ENCODE measurements at places on chromosomes 3 and 15. TPM values are rescaled to one million over a fixed set of nuclear protein-coding genes. Genes with fewer than 3 reads are reported as not detected.

- no peak for DNase-seq
Observed at GRCh38 chr3:187974871-187975271, 179.1 kb upstream of the LPP start.

- DNase-seq = no peak
Observed at GRCh38 chr15:66714543-66714981, 12.5 kb downstream of the SMAD6 start.

- no peak for DNase-seq
Observed at GRCh38 chr15:87858651-87859050, 397.9 kb downstream of the NTRK3 start.

GRCh38 chr3:175257123-175257522 lies 398.0 kb downstream of the NAALADL2 start:
- no peak for DNase-seq

DNA sequence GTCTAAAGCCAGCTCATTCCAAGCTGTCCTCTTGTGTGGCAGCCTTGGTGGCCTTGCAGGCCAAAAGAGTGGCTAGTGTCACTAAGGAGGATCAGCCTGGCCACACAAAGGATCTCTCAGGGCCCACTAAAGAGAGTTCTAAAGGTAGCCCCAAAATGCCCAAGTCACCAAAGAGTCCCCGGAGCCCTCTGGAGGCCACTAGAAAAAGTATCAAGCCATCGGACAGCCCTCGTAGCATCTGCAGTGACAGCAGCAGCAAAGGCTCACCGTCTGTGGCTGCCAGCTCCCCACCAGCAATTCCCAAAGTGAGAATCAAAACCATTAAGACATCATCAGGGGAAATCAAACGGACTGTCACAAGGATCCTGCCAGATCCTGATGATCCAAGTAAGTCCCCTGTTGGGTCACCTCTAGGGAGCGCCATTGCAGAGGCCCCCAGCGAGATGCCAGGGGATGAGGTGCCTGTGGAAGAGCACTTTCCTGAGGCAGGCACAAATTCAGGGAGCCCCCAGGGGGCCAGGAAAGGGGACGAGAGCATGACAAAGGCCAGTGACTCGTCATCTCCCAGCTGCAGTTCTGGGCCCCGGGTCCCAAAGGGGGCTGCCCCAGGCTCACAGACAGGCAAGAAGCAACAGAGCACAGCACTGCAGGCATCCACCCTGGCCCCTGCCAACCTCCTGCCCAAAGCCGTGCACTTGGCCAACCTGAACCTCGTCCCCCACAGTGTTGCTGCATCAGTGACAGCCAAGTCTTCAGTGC lies 33.5 kb upstream of the ALPK3 start:
- no peak for DNase-seq

Gene HESX1
- 1.3 TPM for total RNA-seq

- DNase-seq = no peak
Observed at GRCh38 chr3:101868534-101869464, 19.5 kb downstream of the NFKBIZ start.

Gene CYP1A2
- total RNA-seq = not detected

DNA sequence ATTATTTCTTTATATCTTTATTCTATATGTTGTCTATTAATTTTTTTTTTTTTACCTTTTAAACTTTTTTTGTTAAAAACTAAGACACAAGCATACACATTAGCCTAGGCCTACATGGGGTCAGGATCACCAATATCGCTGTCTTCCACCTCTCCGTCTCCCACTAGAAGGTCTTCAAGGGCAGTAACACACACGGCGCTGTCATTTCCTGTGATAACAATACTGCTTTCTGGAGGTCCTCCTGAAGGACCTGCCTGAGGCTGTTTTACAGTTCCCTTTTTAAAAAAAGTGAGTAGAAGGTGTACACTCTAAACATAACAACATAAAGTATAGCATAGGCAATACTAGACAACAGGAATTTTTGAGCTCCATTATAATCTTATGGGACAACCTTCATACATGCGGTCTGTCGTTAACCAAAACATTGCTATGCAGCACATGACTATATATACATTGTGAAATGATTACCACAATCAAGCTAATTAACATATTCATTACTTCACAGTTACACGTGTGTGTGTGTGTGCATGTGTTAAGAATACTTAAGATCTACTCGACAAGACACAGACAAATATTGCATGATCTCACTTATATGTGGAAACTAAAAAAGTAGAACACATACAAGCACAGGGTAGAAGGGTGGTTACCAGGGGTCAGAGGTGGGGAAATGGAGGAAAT lies 20.8 kb downstream of the RAB6B start:
- DNase-seq = no peak

DNA sequence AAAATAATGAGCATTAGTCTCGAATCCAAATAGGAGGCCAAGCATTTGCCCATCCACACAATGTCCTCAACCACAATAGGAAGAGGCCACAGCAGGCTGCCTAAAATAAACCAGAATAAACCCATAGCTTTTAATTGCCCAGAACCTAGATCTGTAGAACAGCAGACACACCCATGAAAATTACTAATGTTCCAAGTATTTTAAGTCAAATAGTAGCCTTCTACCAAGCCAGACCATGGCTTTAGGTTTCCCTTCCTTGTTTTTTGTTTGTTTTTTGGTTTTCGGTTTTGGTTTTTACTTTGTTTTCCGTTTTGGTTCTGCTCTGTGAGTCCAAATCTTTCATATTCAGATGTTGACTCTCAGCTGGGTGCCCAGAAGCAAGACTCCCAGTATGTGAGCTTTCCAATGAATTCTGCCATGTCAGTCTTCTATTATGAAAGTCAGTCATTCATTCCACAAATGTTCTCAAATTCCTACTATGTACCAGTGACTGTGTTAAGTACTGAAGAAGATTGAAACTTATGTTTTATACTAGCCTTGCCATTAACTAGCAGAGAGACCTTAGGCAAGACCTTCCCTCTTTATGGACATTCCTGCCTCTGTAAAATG lies 57.8 kb upstream of the BOC start:
- no peak for DNase-seq

DNA sequence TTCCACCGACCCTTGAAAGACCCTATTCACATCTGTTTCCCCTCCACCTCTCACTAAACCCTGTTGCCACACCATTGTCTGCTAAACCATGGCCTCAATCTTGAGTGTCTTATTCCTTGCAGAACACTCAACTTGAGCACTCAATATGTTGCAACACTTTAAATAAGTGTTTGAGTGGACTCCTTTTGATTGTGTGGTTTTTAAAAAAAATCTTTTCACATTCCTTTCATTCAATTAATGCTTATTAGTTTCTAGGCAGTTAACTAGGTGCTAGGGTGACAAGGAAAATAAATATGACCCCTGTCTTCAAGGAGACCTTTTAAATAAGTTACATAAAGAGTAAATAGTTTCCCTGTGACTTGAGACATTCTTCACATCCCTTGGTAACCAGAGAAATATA lies 13.3 kb upstream of the HHLA2 start:
- no peak for DNase-seq

- peak; percentile 91 for DNase-seq
Observed at GRCh38 chr3:50320853-50321335, 1.7 kb downstream of the HYAL2 start.

Gene PARP15
- 0.08 TPM for total RNA-seq

DNA sequence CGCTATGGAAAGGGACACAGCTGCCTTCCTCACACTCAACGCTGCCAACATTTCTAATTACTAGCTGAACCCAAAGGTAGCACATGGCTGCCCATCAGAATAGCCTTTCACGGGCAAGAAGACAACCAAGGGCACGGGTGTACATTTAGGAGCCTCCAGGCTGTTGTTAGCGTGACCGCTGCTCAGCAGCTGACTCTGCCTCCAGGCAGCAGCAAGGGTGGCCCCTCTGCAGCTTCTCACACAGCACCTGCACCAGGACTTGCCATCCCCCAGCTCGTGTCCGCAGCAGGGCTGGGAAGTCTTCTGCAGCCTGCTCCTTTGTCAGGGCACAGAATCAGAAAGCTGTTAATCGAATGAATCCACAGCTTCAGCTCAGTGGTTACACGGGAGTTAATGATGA lies 146.8 kb downstream of the ADAMTS17 start:
- DNase-seq = no peak

Gene HMCES
- total RNA-seq = 25.8 TPM

Gene MRPS25
- 50.0 TPM for total RNA-seq

Gene CTDSPL
- 77.6 TPM for total RNA-seq

Gene C3orf70
- total RNA-seq = 5.0 TPM

- DNase-seq = no peak
Observed at GRCh38 chr3:48034000-48034516, 17.8 kb upstream of the MAP4 start.

- DNase-seq = no peak
Observed at GRCh38 chr3:120304616-120305015, 19.6 kb upstream of the GPR156 start.

DNA sequence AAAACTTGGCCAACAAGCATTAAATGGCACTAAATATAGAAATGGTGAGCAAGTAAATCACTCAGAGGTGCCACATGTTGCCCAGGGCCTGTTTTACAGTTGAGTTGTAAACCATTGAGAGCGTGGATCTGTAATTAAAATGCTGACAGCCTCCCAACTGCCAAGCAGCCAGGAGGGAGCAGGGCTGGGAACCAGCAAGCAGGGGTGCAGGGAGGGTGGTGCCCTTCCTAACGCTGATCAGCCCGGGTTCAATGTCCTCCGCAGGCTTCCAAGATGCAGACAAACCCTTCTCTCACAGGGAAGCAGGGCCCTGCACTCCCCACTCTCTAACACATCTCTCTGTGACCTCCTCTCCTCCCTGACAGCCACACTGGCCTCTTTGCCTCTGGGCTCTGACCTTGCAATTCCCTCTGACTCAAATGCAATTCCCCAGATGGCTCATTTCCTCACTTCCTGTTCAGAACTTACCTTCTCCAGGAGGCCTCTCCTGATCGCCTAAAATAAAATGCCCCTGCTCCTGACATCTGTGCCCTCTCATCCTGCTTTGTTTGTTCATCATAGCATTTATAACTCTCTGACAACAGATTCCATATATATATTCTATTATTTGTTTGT lies 40.0 kb downstream of the WNT7A start:
- no peak for DNase-seq

- DNase-seq = no peak
Observed at GRCh38 chr15:47724346-47724745, 7.0 kb downstream of the SEMA6D start.

DNA sequence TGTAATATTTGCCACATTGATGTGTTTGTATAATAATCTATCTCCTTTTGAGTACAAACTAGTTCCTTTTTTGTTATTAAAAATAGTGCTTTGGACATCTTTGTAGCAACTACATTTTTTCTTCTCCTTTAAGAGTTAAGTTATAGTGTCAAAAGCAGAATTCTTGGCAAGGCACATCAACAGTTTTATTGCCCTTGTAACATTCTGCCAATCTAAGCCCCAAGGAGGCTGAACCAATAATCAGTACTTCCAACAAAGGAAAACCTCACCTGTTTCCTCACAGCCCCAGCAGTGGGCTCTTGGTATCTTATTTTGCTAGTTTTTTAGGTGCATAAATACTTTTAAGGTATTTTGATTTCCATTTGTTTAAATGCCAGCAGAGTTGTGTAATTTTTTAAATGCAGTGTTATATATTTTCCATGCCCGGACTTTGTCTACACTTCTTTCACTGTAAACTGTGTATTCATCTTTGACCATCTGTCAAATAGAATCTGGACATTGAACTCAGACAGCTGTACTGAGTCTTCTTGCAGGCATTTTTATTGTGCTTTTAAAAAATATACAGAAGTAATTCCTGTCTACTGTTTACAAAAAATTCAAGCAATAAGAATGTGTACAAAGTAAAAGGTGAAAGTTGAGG lies 101.0 kb downstream of the MYLK start:
- no peak for DNase-seq

DNA sequence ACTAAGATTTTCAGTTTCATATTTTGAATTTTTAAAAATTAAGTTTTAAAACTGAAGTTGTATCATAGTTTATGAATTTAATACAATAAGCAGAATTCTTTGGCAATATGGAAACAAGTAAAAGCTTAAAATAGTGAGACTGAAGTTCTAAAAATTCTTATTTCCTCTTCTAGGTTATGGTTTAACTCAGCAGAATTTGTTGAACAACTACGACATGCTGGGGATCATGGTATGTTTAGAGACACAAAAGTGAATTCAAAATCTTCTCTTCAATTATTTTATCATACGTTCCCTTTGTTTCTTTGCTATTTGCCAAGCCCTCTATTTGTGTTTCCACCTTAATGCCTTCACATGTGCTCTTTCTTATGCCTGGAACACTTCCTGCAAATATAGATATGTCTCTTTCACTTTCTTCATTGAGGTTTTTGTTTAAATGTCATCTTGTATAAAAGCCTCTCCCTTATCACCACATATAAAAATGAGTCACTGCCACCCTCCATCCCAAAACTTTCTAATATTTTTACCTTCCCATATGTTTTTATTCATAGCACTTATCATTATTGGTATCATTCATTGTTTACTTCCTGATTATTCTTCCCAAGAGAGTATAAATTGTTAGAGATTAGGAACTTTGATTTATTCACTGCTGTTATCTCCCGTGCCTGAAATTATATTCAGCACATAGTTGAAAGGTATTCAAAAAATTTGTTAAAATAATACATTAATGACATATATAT lies 6.4 kb downstream of the SUCNR1 start:
- DNase-seq = no peak

Gene CPA3
- not detected for total RNA-seq

DNA sequence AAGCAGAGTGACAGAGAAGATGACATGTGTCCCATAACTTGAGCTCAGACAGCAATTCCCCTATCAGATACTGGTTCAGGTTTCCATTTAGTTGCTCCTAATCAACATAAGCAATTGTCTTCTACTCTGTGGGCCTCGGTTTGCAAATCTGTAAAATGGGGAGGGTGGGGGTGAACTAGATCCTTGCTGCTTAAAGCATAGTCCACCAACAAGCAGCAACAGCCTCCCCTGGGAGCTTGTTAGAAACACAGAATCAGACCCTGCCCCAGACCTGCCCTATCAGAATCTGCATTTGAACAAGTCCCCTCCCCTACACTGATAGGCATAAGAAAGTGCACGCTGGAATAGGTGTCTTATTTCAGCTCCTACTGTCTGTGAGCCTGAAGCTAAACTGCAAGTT lies 87.8 kb downstream of the CEMIP start:
- no peak for DNase-seq

Gene XIRP1
- total RNA-seq = not detected

DNA sequence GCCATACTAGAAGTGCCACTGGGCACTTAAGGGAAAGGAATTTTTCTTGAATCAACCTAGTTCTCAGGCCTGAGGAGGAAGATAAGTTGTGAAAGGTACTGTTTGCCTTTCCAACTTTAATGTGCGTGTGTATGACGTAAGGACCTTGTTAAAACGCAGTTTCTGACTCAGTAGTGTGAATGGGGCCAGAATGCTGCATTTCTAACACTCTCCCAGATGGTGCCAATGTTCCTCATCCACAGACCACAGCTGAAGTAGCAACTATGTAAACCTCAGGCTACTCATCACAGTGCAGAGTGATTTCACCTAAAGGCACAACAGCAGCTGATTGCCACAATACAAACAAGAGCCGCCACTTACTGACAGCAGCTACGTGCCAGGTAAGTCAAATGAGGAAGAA lies 103.6 kb downstream of the OTOL1 start:
- no peak for DNase-seq
